Stimulated activated CD8-positive, alpha-beta memory T cell treated with anti-CD3 and anti-CD28 coated beads, Interleukin-2, amount 100 ng/mL, for 48 hours (primary cell): ENCODE measurements at places on chromosomes 2 and 18.

GRCh38 chr2:76039505-76039904 lies 328.8 kb upstream of the GCFC2 start:
- no peak for DNase-seq

- no peak for DNase-seq
Observed at GRCh38 chr2:16022548-16023240, 82.3 kb downstream of the MYCN start.

DNA sequence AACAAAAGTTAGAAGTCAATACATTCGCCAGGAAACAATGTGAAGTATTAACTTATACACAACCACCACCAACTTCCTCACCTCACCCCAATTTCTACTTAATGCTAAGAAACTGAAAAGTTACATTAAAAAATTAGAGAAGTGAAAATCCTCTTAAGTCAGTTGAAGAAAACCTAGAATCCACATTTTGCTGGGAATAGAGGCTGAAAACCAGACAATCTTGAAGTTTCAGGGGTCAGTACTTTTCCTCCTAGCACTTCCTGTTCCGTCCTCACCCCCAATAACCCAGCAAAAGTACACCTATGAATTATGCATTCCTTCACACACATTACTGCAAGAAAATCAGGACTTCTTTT lies 6.3 kb downstream of the YES1 start:
- no peak for DNase-seq

DNA sequence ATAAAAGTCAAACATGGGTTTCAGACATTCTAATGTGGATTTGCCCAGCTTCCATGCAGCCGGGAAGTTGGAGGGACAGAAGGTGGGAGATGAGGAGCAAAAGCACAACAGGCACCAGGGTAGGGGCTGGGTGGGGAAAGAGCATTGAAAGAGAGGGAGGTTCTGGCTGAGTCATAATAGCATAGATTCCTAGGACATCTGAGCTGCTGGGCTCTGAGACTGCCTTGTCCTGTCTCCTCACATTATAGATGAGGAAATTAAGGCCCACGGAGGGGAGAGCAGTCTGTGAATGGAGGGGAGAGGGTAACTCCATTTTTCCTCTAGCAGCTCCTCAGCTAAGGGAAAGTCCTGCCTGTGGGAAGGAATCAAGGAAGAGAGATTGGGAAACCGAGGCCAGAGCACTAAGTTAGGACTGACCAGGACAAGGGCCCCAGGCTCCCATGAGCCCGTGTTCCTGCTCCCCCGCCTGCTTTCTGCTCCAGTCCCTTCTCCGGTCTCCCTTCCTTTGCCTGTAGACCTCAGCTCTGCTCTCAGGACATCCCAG lies 26.2 kb downstream of the SH2D6 start:
- no peak for DNase-seq

GRCh38 chr18:36051760-36052159 lies 15.6 kb downstream of the RPRD1A start:
- DNase-seq, result no peak

- no peak for DNase-seq
Observed at GRCh38 chr2:240920783-240921231, 14.7 kb downstream of the CROCC2 start.

- no peak for DNase-seq
Observed at GRCh38 chr18:21803495-21803894, 62.9 kb downstream of the MIB1 start.

DNA sequence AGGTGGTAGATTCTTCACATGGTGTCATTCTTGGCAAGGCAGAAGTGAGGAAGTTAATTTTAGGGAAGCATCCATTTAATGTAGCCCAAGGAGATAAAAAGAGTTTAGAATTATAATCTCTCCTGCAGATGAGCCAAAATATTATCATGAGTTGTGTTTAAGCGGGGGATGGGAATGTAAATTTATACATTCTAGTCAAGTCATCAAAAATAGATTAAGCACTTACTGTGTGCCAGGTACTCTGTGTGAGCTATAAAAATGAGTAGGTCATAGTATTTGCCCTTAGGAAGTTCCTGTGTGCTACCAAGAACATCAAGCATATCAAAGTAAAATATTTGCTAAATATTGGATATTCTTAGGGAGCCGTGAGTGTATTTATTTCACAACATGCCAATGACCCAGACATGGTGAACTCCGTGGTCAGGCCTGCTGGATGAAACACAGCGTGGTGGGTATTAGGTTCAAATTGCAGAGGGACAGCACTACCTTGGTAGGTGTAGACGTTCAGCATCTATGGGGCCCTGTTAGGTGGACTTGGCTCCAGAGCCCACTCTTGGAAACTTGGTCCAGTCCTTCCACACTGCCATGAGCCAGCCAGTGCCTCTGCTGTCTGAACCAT lies 37.4 kb downstream of the MEIS1 start:
- DNase-seq, result no peak

DNA sequence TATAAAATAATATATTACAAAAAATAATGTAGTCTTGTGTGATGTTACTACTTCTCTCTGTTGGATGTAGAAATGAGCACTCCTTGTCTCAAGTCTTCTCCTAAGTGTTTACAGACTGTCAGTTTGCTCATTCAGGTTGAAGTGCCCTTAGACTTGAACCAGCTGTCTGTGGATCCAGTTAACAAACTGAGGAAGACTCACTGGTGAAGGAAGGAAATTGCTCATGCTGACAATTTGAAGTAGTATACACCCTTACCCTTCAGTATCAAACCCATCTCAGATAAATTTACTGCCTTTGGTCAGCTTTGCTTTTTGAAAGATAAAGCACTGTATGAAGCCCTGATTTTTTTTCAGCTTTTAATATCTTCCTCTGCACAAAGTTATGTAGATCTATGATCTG lies 854.2 kb upstream of the ZEB2 start:
- no peak for DNase-seq

- DNase-seq, result no peak
Observed at GRCh38 chr2:49108851-49109250, 45.5 kb downstream of the FSHR start.

DNA sequence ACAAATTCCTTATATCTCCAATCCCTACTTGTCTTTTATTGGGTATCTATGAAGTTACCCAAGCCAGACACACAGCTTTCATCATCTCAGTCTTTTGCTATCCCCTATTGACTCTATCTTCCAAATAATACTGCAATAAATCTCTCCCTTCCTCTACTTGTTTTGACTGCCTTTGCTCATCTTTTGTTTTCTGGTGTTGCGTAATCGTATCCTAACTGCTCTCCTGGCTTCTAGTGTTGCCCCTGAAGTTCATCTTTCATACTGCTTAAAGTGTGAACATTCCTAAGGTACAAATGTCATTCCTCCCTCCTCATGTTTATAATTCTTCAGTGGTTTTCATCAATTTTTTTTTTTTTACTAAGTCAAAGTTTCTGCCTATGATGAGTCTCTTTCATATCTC lies 491.3 kb upstream of the DCC start:
- no peak for DNase-seq

DNA sequence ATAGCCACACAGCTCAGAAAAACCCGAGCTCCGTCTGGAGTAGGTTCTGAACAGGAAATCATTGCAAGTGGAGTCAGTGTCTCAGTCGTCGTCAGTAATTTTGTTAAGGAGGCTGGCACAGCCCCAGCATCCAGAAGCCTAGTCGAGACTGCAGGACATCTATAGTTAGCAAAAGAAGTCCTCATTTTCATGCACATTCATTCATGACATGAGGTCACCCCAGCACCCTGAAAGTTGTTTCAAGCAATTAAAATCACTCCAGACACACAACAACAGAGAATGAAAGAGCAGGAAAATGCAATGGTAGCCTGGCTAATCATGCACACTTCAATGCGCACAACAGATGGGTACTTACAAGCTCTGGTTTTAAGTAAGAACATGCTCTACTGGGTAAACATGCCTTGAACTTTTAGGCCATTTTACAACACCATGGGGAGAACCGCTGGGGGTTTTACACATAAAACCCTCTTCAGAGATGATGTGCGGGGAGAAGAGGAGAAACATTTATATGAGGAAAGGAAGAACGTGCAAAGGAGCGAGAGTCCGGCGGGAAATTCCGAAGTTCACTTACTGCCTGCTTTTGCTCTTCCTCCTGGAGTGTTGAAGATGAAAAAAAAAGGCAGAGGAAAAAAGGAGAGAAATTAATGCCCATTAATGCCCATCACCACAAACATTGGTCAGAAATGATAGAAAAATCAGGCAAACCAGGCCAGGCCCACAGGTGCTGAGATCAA lies 77.4 kb upstream of the DNMT3A start:
- no peak for DNase-seq

DNA sequence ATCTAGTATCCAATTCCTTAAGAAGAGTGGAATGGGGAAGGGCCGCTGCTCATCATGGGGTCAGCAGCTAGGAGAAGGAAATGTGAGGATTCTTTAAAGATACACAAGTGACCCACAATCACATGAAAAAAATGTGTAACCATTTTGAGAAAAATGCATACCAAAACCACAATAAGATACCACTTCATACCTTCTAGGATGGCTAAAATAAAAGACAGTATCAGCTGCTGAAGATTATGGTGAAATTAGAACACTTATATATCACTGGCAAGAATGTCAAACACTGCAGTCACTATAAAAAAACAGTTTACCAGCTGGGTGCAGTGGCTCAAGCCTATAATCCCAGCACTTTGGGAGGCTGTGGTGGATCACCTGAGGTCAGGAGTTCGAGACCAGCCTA lies 67.9 kb downstream of the C2orf74 start:
- no peak for DNase-seq

DNA sequence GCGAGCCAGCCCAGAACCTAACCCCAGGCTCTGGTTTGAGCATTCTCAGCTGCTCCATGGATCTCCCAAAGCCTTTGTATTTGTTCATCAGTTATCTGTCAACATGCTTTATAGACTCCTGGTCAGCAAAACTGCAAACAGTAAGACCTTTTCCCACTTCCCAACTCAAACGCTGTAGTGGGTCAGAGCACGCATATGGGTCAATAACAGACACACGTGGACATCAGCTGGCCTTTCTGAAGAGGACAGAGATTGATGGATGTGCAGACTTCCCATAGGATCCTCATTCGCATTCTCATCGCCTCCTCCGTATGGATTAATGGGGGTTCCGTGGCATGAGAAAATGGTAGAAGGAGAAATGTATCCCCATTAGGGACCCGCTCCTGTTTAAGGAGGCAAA lies 508.1 kb downstream of the EIPR1 start:
- no peak for DNase-seq

- DNase-seq, result no peak
Observed at GRCh38 chr18:3246635-3247239, 864 bp upstream of the MYL12A start.

GRCh38 chr2:28282861-28283646 lies 109.6 kb upstream of the FOSL2 start:
- no peak for DNase-seq

DNA sequence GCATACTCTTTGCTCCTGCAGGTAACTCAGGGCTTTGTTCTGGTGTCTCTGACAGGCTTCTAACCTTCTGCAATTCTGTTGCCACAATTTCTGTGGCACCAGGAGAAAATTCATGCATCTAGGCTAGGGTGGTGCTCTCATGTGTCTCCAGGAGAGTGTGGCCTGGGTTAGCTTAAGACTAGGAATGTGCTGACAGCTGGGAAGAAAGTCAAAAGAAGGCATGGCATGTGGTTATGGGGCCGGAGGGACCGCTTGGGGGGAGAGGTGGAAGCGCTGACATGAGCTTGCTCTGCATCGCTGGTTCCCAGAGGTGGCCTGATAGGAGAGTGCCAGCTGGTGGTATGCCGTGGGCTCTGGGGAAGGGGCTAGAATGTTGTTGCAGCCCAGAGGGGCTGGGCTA lies 173.3 kb upstream of the TNP1 start:
- DNase-seq, result no peak

- DNase-seq, result no peak
Observed at GRCh38 chr2:127173057-127173456, 47.0 kb downstream of the CYP27C1 start.

GRCh38 chr2:23096906-23097602 lies 287.9 kb upstream of the KLHL29 start:
- DNase-seq, result no peak

GRCh38 chr2:190546734-190547133 lies 12.2 kb upstream of the NEMP2 start:
- DNase-seq, result no peak

DNA sequence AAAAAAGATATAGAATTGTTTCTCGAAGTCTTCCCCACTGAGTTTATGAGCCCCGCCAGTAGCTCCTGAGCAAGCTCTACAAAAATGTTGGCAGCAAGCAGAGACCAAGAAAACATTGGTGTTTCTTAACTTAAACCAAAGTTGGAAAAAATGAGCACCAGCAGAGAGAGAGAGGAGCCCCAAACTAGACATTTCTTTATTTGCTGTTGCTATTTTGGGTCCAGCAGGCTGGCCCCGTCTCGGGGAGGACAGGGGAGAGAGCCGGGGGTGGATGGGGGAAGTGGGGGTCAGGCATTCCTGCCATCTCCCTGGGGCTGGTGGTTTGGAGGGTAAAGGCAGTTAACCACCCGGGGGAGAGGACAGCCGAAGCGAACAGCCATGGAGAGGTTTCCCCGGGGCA lies 113.0 kb downstream of the DYSF start:
- no peak for DNase-seq

GRCh38 chr18:42100248-42100647 lies 145.2 kb downstream of the PIK3C3 start:
- DNase-seq, result no peak

GRCh38 chr2:18545384-18545783 lies 15.1 kb downstream of the RDH14 start:
- DNase-seq, result no peak

DNA sequence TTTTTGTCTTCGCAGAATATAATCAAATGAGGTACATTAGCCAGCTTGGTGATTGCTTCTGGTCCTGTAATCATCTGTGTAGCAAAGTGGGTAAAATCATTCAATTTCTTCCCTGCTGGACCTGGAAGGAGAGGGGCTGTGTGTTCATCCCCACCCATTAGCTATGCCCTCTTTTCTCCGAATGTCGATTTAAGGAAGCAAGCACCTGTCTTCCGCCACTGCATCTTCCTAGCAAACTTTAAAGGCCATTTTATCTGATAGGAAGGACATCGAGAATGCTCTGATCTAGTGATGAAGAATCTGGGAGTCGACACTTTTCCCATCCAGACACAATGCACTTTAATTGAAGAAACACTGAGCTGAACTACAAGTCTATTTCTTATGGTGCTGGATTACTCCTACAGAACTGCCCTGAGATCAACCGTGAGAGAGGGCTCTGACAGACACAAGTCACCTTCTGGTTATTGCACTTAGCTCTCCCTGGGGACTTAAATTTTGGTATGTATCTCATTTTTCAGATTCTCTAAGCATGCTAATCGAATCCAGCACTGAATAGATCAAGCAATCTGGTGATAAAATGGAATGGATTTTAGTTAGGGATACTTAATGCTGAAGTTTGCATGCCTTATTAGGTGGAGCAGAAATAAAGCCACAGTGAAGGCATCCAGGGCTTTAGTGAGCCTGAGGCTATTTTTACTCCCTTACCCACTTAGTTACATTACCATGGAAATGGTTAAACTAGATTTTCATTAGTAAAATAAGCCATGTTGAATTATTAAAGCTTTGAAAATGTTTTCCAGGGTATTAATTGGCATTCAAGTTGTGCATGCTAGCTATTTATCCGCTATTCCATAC lies 1.3 kb downstream of the NYAP2 start:
- no peak for DNase-seq
